NCI-H2029 treated with DMSO at 0.1 percent for 48 hours (cell line): ENCODE measurements at places on chromosomes 16 and 17.

- DNase-seq: no peak
Measured at GRCh38 chr17:8951206-8951605, 14.3 kb downstream of the PIK3R5 start.

DNA sequence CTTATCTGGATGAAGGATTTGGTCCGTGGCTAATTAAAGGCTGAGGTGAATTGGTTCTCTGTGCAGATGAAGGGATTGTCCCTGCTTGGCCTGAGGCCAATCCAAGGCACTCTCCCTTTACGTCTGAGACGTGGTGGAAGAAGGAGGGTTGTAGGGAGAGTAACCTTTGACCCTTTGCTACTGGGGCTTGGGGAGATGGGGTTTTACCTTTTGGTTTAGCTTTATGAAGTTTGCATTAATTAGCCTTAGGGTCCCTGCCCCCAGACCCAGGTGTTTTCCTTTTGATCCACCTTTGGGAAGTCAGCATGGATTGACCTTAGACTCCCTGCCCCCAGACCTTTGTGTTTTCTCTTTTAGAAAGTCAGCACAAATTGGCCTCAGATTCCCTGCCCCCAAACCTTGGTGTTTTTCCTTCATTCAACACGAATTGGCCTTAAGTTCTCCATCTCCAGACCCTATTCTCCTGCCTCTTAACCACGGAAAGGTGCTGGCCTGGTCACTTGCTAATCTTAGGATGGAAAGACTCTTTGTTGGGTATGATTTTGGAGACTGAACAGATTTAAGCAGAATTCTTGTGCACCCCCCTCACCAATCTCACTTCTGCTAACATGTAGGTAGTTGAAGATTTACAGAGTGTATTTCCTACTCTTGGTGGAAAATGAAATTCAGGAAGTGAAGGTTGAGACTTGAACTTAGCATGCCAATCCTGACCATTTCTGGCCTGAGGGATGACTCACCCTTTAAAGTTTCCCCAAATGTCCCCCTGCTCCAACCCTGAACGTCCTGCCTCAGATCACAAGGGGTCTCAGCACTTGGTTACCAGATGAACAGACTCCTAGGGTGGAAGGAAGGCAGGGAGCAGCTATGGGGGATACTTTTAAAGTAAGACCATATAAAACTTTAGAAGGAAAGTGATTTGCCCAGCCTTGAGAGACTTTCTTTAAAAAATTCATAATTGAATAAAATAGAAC is 23.1 kb upstream of the MMD start:
- no peak for DNase-seq

DNA sequence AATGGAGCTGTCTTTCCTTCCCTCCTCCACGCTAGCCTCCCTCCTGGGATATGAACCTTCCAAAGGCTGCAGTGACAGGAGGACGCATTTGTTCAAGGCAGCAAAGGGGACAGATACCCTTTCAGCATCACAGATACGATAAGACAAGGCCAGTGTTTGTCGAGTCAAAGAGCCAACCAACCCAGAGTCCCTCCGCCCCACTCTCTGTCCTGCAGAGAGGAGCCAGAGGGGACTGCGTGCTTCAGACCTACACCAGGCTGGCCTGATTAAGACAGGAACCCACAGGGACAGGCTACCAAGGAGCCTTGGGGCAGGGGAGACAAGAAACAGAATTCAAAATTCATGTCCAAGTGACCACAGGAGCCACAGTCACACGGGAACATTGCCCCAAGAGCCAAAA is 72.6 kb upstream of the CDH5 start:
- no peak for DNase-seq

- DNase-seq: no peak
Measured at GRCh38 chr16:7369204-7369603, 36.6 kb downstream of the RBFOX1 start.

DNA sequence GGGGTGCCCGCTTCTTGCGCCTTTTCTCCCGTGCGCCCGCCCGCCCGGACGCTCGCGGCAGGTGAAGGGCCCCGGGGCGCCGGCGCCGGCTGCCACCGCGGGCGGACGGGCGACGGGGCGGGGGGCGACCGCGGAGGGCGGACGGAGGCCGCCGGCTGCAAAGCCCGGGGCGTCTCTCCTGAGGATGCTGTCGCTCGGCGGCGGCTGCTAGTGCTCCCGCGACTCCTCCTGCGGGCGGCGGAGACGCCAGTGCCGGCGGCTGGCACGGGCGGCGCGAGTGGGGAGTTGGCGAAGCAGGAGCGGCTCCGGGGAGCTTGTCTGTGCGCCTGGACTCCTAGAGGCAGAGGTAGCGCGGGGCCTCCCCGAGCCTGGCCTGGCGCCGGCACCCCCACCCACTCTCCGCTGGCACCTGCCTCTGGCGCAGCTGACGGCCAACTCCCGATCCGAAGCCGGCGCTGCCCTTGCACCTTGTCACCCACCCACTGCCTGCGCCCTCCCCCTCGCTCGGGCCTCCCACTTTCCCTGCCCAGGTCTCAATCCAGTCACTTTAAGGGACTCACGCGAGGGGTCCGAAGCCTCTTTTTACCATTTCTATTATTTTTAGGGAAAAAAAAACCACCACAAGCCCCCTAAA is at the start of gene FAM20A:
TSS of gene FAM20A (minus strand) at position 437 of the 634 bp plus-strand sequence. CDS start 701 bp downstream, outside the sequence.
- no peak for DNase-seq

DNA sequence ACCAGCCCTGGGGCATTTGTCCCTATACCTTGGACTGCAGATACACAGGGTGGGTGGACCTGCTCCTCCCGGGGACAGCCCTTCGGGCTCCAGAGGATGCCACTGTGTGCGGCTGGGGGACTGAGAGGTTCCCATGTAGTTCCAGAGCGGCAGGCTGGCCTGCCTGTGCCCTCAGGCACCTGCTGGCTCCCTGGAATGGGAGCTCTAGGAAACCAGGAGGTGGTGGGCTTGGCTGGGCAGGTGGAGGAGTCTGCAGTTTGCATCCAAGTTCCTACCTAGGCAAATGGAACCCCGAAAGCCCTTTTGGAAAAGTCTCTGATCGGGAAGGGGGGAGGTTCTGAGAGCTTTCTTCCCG is 982 bp downstream of the DBNDD1 start:
- no peak for DNase-seq

- no peak for DNase-seq
Measured at GRCh38 chr16:88804173-88804551, 573 bp downstream of the CDT1 start.

- DNase-seq: no peak
Measured at GRCh38 chr16:28986492-28986891, 1.6 kb downstream of the LAT start.

DNA sequence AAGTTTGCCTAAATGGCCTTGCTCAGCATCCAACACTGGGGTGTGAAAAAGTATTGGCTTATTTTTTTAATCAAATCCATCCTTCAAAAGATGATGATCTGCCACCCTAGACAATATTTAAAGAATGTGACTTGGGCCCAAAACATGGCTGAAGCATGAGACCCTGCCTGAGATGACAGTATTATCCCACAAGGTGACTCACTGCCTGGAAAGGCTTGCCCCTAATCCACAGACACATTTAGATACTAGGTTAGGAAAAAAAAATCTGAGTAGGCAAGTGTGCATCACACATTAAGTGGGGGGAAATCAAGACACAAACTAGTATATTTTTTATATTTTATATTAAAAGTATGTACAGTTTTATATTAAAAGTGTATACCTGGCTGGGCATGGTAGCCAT is 38.4 kb downstream of the TOM1L2 start:
- DNase-seq: no peak

- no peak for DNase-seq
Measured at GRCh38 chr17:3002538-3003295, 60.7 kb downstream of the OR1D5 start.

GRCh38 chr17:57186226-57187019 is 69.9 kb upstream of the MSI2 start:
- peak; percentile 61 for DNase-seq
